Inflammatory macrophage (primary cell): ENCODE measurements at places on chromosomes 12 and 14.

- DNase-seq = no peak
These were observed 35.1 kb downstream of the TRPV4 start for GRCh38 chr12:109797905-109798669.

DNA sequence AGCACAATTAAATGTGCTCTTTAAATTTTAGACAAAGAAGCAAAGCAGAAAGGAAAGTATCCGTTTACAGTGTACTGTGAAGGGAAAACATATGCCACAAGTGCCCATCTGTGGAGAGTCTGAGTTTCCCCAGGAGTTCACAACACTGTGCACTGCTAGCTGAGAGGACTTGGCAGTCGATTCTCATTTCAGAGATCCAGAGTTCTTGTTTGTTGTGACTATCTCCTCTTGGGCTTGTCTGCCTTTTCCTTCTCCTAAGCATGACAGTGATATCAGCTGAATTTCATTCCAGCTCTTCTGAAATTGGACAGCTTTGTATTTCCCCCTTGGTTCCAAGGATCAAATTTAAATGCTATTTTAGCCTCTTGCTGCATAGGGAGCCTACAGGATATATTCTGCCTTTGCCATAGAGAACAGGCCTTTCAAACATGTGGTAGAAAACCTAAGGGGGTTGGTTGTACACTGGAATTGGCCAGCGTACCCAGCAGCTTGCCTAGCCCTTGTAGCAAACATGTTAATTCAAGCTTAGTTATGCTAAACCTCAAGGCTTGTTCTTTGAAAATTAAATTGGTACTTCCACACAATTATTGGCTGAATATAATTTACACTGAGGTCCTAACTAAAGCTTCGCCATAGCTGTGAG lies 259.2 kb upstream of the NOVA1 start:
- DNase-seq = no peak

GRCh38 chr12:9858135-9858534 lies 11.0 kb downstream of the CLEC2B start:
- DNase-seq = no peak

GRCh38 chr14:69675245-69675583 lies 63.8 kb downstream of the SUSD6 start:
- DNase-seq = no peak

DNA sequence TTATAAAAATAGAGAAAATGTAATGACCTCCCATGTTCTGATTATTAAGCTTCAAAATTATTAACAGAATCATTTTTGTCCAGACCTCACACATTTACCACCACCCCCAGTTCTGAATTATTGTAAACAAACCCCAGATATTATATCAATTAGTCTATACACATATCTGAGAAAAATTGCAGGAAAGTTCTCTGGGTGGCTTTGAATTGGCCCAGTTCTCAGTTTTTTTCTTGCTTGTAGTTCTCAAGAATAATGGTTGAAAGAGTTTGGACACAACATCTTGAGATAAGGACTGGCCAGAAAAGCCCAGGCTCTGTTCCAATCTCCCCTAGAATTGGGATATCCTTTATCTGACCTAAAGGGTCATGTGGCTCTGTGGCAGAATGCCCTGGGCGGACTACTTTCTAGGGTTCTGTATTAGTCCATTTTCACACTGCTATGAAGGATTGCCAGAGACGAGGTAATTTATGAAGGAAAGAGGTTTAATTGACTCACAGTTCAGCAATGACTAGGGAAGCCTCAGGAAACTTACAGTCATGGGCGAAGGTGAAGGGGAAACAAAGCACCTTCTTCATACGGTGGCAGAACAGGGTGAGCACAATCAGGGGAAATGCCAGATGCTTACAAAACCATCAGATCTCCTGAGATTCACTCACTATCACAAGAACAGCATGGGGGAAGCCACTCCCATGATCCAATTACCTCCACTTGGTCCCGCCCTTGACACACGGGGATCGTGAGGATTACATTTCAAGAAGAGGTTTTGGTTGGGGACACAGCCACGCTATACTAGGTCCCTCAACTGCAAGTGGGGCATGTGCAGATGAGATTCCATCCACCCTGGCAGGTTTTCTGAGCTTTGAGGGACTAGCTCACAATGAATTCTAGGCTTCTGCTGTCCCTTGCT lies 1504.6 kb upstream of the FLRT2 start:
- no peak for DNase-seq

- DNase-seq = no peak
These were observed 32.5 kb downstream of the MPHOSPH9 start for GRCh38 chr12:123200414-123200813.

GRCh38 chr14:40113671-40114070 lies 681.4 kb upstream of the FBXO33 start:
- DNase-seq = no peak

DNA sequence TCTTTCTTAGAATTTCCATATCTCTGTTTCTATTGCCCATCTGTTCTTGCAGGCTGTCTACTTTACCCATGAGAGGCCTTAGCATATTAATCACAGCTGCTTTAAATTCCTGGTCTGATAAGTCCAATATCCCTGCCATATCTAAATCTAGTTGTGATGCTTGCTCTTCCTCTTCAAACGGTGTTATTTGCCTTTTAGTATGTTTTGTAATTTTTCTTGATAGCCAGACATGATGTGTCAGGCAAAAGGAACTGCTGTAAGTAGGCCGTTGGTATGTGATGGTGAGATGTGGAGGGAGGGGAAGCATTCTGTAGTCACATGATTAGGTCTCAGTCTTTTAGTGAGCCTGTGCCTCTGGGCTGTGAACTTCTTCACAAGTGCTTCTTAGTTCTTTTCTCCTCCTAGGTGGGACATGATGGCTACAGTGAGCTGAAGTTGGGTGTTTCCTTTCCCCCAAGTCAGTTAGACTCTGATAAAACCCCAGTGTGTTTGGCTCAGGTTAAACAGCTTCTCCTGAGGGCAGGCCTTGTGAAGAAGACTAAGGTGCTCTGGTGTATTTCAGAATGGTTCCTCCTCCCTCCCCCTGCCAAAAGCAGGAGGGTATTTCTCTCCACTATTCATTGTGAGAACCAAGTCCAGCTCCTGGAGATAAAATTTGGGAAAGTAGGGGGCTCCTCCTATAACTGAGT lies 195.9 kb upstream of the PARP11 start:
- DNase-seq = peak; percentile 11

- peak; percentile 31 for DNase-seq
These were observed 2.2 kb upstream of the KCNH3 start for GRCh38 chr12:49536526-49537071.

DNA sequence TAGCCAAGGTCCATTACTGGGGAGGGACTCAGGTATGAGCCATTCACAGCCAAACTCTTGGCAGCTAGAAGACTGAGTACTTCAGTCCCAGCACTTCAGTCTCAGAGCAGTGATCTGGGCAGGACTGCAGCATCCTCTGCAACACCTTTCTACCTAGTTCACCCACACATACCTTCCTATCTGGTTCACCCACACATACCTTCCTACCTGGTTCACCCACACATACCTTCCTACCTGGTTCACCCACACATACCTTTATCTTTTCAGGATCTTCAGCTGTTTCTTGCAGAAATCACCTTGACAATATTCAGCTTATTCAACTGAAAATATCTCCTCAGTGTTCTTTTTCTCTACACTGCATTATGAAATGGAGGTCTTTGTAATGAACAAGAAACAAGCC lies 101.3 kb downstream of the SRGAP1 start:
- DNase-seq = no peak

- no peak for DNase-seq
These were observed 152.2 kb upstream of the SLC38A2 start for GRCh38 chr12:46524778-46525177.

DNA sequence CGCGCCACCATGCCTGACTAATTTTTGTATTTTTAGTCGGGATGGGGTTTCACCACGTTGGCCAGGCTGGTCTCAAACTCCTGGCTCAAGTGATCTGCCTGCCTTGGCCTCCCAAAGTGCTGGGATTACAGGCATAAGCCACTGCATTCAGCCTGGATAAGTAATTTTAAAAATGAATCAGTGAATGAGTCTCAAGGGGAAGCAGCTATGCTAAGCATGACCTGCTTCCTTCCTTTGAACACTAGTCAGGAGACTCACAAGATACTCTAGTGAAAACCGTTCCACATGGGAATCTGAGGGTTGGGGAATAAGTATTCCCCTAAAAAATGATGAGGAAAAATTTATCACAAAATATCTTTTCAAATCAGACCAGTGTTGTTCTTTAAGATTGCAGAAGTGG lies 10.7 kb upstream of the FAM234B start:
- DNase-seq = no peak

DNA sequence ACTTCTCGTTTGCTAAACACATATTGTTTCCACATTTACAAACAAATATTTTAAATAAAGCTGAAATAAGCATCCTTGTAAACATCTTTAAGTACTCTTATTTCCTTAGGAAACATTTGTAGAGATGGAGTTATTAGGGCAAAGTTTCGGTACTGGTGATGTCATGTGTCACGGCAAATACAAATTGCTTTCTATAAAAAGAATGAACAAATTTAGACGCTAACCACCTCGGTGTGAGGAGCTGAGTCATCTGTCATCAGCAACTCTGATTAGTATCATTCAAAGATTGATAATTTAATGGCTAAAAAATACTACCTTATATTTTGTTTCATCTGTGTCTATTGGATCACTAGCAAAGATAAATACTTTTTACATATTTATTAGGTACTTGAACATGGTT lies 982.0 kb downstream of the VRK1 start:
- DNase-seq = no peak

- no peak for DNase-seq
These were observed 67.0 kb downstream of the EML1 start for GRCh38 chr14:99860219-99860618.

GRCh38 chr12:3230758-3231375 lies 153.7 kb downstream of the TSPAN9 start:
- no peak for DNase-seq
